Left forelimb (tissue), 1 donor: ENCODE measurements at places on chromosomes 11 and 22.
A peak's percentile ranks its signal among the peaks of the same experiment; 100 is the strongest.

DNA sequence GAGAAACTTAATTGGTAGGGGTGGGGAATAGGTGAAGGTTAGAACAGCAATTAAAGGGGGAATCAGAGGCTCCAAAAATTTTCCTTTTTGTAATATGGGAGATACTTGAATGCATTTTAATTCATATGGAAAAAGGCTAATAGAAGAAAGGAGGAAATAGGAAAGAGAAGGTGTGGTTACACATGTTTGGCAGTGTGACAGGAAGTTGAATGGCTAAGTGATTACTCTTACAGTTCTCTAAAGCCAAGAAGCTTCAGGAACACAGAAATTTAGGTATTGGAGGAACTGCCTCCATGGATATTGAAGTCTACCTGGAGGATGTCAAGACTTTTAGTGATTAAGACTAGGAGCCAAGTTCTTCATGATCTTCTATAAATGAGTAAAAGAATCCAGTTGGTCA lies 6.3 kb downstream of the NXPE2 start:
- no peak for DNase-seq

GRCh38 chr11:45234306-45235006 lies 51.7 kb downstream of the SYT13 start:
- DNase-seq: no peak

DNA sequence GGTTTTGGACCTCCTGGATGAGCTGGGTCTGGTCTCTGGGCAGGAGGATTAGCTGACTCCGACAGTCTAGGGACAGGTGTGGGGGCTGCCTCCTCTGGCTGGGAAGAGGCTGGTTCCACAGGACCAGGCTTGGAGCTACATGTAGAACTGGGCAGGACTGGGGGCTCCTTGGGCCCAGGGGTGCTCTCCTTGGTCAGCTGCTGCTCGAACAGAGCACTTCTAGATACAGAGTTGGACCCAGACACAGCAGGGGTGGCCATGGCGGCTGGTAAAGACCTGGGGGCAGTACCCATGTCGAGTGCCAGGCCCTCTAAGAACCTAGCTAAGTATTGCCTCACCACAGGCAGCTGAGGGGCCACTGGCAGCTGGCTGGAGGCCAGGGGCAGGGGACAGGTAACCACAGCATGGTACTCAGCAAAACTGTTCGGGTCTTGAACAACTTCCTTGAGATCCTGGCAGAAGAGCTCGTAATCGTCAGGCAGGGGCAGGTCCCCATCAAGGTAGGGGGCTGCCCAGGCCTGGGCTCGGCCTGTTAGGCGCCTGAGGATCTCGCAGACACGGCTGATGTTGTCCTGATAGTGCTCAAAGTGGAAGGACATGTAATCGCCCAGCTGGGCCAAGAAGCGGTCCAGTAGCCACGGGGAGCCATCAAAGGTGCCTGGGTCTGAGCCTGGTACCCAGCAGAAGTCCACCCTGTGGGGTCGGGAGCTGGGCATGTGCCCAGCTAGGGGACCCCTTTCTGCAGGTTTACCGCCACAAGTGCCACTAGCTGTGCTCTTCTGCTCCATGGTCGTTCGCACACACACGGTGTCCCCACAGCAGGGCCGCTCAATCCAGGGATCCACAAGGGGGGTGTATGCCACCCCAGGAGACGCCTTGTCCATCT lies 3.1 kb downstream of the GNB1L start:
- no peak for DNase-seq

DNA sequence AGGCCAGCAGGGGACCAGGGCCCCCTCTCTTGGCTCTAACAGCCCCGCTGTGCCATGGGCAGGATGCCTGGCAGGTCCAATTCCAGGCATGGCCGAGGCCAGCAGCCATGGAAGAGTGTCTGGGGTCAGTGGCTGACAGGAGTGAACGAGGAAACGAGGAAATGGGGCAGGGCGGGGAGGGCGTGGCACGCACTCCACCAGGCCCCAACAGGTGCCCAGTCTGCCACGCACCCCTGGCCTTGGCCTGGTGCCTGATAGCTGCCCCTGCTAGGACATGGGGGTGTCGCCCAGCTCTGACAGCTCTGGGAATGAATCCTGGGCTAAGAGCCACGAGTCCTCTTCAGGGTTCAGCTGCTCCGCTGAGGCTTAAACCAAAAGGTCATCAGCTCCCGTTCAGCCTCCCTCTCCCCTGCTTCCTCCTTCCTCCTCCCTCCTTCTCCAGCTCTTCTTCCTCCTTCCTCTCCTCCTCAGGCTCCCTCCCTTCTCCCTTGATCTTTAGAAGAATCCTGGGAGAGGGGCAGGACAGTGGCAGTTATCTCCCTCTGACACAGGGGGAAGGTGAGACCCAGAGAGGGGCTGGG lies 11.5 kb upstream of the TBC1D22A start:
- DNase-seq: peak; percentile 57

- peak; percentile 18 for DNase-seq
Observed at GRCh38 chr11:75135021-75135650, 15.8 kb upstream of the SLCO2B1 start.

- DNase-seq: no peak
Observed at GRCh38 chr11:88250566-88251242, 75.5 kb upstream of the RAB38 start.

DNA sequence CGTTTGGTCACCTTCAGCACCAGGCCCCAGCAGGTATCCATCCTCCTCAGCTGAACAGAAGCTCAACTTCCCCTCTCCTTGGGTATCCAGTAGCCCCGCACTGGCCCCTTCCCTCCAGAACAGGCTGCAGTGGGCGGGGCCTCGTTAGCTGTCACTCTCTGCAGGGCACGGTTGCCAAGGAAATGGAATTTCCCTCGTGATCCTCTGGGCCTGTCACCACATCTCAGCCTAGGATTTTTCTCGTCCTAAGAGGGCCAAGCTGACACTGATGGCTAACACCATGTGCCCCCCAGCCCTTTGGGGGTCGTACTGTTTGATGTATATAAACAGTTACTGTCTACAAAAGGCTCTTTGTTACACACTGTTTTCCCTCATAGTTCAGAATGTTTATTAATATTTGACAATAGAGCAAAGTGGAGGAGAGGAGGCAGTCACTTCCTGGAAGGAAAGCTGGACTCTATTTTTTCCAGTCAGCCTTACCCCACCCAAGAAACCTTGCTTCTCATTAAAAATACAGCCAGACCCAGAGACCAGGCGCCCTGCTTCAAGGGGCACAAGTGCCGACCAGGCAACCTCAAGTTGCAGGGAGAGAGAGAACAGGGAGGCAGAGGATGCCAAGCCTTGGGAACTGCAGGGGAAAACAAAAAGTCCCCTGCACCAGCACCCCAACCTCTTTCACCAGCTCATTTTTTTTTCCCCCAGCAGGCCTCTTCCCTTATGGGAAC lies 44.5 kb downstream of the FEZ1 start:
- no peak for DNase-seq

- DNase-seq: no peak
Observed at GRCh38 chr11:43803766-43804165, 76.9 kb upstream of the ALKBH3 start.

GRCh38 chr11:67611165-67611564 lies 4.4 kb downstream of the NDUFV1 start:
- no peak for DNase-seq

GRCh38 chr22:23245799-23246136 lies 65.5 kb downstream of the BCR start:
- no peak for DNase-seq

DNA sequence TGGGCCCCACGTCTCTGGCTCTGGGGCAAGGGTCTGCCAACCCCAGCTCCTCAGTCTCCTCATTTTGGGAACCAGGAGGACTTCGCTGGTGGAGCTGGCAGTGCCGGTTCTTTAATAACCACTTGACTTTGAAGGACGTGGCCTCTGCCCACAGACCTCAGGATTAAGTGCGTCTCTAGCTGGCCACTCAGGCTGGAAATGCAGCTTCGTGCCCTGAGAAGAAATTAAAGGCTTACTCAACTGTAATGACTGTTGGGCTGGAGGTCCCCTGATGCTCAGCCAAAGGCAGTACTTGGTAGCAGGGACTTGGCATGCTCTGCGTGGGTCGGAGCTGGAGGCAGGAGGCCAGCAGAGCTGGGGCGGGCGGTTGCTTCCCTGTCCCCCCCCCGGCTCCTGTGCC lies 16.7 kb upstream of the PARVG start:
- no peak for DNase-seq

DNA sequence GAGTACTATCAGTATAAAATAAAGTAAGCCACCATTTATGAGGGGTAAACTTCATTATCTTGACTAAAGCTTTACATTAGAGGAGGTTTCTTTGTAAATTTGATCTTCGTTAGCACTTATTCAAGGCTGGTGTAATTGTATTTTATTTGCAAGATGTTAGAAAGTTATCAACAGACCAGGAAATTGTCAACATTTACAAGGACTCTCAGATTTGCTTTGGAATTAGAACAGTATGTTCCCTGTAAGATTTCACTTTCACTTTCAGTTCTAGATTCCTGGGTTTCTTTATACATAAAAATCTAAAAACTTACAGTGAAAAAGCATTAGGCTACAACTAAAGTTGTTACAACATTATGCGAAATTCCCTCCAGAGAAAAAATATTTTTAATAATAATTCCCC lies 4.6 kb upstream of the BIRC3 start:
- DNase-seq: no peak

GRCh38 chr11:3942956-3943497 lies 87.6 kb downstream of the STIM1 start:
- DNase-seq: no peak

DNA sequence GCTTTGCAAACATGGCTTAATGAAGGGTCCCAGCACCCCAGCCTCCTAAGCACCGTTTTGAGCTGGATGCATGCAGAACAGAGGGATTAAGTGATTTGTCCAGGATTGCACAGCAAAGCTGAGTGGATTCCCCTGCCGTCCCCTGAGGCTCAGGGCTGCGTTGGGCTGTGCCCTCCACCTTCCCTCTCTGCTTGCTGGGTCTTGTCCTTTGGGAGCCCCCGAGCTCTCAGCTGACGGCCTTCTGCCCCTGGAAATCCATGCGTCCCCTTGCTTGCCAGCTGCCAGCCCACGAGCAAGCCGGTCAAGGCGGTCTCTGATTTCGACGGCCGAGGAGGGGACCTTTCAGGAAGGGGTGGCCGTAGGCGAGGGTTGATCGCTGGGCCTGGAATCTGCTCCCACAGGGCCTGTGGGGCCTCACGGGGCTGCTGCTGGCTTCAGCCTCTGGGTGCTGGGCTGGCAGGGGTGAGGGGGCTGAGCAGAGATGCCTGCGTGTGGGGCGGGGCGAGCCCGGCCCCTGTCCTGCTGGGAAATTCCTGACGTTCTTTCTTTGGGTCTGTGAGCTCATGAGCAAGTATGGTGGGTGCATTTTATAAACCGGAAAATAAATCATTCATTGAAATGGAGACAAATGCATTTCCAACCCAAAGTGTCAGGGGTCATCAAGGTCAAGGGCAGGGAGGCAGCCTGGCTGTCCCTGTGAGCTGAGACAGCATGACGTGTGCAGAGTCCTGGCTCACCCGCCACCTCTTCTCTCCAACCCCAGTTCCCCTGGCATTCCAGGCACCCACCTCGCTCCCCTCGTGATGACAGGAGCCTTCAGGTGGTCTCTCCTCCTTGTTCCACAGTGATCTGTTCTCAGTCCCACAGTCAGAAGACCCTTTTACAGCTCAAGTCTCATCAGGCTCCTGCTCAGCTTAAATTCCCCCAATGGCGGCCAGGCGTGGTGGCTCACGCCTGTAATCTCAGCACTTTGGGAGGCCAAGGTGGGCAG lies 28.1 kb downstream of the FGF4 start:
- DNase-seq: no peak

DNA sequence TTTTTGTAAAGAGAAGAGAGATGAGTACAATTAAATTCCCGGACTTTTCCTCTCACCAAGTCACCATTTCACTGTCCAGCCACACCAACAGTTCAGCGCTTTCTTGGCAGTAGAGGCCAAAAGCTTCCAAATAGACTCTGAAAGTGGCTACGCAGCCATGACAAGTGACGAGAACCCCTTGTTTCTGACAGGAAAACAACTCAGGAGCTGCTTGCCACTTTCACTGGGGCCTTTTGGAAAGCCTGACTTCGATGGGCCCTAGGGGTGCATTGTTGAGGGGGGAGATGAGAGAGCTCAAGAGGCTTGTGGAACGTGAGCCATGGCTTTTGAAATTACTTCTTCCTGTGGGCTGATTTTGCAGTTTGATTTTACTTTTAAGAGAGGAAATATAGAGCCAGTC lies 422.1 kb upstream of the FAT3 start:
- DNase-seq: no peak

- no peak for DNase-seq
Observed at GRCh38 chr22:40401981-40402406, 31.6 kb downstream of the SGSM3 start.
